ENCODE measurements at places on chromosomes 6 and 20.
A peak's percentile ranks its signal among the peaks of the same experiment; 100 is the strongest.

- no peak for DNase-seq
Measured at GRCh38 chr6:158910484-158911440, 89.2 kb downstream of the RSPH3 start.

DNA sequence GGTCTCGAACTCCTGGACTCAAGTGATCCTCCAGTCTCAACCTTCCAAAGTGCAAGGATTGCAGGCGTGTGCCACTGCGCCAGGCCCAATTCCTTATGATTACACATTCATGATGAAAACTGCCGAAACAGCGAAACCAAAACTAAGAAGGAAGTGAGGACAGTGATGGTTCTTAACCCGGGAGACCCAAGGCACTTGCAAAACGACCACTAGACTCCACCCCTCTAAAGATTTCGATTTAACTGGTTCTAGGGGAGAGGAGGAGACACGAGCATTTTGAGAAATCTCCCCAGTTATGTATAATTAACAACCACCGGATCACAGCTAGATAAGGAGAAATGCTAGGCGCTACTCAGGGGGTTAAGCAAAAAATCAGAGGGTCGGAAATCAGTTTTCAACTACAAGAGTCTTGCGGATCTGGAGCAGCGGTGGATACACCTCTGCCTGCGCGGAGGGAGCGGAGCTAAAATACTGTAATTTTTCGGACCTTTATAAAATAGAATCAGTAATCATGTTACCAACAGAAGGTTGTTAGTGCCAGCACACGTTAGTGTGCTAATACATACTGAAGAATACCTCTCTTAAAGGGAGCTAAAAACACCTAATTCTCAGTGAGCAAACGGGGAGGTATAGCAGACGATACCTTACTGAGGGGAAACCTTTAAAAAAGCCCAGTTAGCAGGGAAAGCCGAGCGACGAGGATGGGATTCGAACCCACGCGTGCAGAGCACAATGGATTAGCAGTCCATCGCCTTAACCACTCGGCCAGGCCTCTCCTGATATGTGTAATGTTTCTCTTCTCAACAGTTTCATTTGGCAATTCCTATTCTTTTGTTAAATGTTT is 60.0 kb upstream of the BTN3A2 start:
- peak; percentile 55 for DNase-seq

GRCh38 chr6:158557927-158558326 is 2.0 kb upstream of the TMEM181 start:
- DNase-seq: no peak

DNA sequence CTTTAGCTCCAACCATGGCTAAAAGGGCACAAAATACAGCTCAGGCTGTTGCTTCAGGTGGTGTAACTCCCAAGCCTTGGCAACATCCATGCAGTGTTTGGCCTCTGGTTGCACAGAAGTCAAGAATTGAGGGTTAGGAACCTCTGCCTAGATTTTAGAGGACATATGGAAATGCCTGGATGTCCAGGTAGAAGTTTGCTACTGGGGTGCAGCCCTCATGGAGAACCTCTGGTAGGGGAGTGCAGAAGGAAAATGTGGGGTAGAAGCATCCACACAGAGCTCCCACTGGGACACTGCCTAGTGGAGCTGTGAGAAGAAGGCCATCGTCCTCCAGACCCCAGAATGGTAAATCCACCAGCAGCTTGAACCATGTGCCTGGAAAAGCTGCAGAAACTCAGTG is 1453.8 kb upstream of the EYS start:
- DNase-seq: no peak

DNA sequence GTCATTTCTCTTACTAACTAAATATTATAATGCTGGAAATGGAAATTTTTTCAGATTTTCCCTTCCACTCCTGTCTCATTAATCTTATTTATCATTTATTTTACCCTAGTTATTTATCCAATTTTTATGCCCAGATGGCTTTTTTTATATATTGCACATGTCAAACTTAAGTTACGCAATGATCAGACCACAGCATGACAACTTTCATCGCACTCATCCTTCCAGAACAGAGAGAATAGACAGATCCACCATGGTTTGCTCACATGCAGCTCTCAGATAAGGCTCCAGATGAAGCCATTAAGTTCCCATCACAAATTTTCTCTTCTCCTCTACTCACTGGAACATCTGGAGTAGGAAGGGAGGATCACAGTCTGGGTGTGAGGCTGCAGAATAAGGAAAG is 48.7 kb downstream of the MAP7 start:
- DNase-seq: no peak

DNA sequence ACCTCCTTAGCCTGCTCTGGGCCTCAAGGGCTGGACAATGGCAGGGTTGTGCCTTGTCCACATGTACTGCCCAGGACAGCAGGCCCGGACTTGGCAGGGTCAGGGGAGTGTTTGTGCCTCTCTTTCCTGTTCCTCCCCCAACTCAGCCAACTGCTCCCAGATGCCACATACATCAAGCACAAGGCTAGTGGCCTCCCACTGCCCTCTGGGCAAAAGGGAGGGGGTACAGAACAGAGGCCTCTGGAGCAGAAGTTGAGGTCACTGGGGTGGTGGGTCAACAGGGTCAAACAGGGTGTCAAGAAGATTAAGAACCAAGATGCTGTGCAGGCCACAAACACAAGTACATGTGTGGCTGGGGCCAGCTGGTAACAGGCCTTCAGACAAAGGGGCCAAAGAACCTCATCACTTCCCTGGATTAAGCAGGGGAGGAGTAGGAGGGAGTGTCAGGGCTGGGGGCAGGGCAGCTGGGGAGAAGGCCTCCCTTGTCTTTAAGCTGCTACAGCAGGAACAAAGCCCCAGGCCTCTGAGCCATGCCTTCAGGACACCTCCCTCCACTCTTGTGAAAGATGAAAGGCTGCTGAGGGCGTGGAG is 36.0 kb downstream of the KCNK5 start:
- no peak for DNase-seq

GRCh38 chr6:150841697-150842096 is 23.8 kb upstream of the MTHFD1L start:
- no peak for DNase-seq

GRCh38 chr6:149234051-149234962 is 83.2 kb upstream of the TAB2 start:
- DNase-seq: no peak

All from heart left ventricle (tissue), 16 donors.